ENCODE measurements at places on chromosomes 11 and 22.

DNA sequence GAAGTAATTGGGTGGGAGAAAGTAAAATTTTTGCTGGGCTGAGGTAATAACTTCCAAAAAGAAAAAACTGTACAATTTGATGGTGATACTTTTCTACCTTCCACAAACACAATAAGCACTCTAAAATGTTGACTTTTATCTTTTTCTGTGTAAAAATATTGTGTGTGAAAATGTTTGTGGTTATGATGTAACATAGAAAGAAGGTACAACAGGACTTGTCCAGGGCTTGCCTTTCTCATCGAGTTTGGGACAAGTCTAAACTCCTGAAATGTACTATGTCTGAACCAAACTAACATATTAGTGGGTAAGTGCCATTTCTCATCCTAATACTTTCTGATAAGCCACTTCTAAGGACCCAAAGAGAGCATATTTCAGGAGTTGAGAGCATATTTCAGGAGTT lies 174.2 kb upstream of the PDGFD start:
- DNase-seq: no peak

GRCh38 chr11:120120805-120121335 lies 17.0 kb downstream of the TRIM29 start:
- DNase-seq: no peak

- no peak for DNase-seq
Measured at GRCh38 chr11:20122131-20122530, 38.1 kb downstream of the DBX1 start.

DNA sequence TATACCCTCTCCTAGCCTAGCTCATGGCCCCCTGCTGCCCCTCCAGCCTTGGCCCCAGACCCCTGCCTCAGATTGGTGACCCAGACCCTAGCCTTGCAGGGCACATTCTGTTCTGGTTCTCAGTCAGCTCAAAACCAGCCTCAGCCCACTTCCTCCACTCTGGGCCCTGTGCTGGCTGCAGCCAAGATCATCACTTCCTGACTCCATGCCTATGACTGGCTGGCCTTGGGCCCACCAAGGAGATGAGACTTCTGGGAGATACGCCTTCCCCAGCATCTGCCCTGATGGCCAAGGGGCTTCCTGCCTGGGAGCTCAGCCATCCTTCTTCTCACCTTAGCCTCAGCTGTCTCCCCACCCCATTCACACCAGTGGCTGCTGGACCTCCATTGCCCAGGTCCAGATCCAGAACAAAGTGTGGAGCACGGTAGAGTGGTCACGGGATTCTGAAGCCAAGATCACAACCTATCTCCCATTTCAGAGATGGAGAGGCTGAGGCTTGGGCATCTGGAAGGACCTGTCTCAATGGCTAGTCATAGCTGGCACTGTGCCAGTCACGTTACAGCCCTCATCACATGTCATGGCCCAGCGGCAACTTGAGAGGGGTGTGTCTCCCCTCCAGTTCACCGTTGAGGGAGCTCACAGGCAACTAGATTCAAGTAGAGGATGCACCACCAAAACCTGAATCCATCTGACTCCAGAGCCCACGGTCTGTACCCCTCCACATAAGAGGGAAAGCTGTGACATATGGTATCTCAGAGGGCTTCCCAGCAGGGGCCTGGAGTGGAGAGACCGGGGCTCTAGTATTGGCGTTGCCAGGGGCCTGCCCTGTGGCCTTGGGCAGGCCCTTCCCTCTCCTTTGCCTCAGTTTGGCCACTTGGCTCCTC lies 43.0 kb upstream of the KLHL35 start:
- DNase-seq: no peak

DNA sequence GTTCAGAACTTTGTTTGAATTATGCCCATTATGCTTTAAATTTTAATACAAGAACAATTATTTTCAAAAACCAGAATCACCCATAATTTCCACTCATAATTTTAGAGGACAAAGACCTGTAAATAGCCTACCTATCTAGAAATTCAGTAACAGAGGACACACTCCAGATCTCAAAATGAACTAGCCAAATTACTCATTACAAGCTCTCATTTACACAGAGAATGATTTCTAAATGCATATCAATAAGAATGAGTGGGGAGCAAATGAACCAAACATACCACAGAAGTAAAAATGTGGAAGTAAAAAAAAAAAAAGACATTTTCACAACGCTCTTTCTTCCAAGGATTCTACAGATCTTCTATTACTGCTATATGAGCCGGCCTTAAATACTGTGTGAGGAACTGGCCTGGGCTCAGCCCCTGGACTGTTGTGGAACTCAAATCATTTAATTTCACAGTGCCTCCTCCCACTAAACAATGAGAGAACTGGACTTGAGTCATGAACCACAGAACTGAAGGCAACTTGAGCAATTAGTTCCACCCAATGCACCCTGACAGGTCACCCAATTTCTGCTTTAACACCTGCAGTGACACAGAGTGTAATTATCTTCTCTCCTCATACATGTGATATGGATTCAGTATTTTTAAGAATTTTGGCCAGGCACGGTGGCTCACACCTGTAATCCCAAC lies 8.0 kb downstream of the MRTFA start:
- no peak for DNase-seq

GRCh38 chr11:75668451-75669297 lies at the start of gene MAP6:
MAP6 (minus strand) TSS chr11:75669038; CDS start chr11:75668369, 669 bp downstream.
- DNase-seq: no peak

DNA sequence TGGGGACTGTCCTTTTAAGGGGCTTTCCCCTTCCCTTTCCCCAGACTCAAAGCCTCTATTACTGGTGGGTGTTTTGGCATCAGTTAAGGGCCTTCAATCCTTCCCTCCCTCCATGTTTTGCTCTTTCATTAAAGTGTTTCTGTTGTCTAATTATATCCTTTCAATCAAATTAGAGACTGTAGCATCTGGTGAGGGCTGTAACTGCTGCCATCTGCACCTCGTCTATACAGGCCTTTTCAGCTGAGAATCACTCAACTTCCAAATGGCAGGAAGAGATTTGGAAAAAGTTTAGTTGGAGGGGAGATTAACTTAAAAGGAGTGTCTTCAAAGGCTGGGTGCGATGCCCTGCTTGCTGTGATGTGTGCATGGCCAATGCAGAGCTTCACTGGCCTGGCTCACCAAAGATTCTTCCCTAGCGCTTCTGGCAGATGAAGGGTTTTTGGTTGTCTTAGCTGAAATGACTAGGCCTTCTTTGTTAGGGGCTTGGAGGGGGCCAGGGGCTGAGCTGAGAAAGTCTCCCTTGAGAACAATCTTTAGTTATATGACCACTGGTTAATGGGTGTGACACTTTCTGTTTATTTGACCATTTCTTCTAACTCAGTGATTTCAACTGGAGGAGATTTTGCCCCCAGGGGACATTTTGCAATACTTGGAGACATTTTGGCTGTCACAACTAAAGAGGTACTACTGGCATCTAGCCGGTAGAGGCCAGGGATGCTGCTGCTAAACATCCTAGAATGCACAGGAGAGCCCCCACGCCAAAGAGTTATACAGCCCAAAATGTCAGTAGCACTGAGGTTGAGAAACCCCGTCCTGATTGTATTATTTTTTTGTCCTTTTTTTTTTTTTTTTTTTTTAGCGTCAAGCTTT lies 7.5 kb downstream of the KREMEN1 start:
- no peak for DNase-seq

DNA sequence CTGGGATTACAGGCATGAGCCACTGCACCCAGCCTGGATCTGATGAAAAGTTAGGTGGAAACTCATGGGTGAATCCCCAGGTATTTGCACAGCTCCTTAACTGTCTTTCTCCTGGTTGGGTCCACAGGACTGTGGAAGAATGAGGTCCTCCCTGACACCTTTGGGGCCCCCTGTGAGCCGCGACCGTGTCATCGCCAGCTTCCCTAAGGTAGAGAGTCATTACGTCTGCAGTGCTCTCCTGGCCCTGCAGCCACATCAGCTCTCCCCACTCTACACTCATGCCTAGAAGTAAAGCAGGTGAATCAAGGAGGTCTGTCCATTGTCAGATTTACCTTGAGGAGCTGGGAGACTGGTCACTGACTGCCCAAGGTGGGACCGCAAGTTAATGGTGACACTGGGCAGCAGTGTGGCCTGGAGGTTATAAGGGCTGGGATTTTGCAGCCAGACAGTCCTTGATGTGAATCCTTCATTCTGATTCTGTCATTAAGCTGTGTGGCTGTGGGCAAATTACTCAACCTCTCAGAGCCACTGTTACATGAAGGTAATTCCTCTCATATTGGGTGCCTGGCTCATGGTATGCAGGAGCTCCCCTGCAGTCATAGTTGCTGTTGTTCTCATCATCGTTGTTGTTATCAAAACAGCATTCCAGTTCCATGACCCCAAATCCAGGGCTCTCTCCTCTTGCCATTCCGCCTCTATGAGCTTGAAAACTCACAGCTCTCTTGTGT lies 1.4 kb downstream of the RAB36 start:
- no peak for DNase-seq

All from sigmoid colon (tissue), 7 donors.